AG04449 (cell line): ENCODE measurements at places on chromosomes 5 and 9.

GRCh38 chr5:153276151-153276550 lies 214.3 kb upstream of the GRIA1 start:
- DNase-seq: no peak

GRCh38 chr9:132182314-132183091 lies 20.6 kb downstream of the NTNG2 start:
- no peak for DNase-seq

GRCh38 chr5:174145821-174146220 lies 100.3 kb downstream of the NSG2 start:
- DNase-seq: no peak

DNA sequence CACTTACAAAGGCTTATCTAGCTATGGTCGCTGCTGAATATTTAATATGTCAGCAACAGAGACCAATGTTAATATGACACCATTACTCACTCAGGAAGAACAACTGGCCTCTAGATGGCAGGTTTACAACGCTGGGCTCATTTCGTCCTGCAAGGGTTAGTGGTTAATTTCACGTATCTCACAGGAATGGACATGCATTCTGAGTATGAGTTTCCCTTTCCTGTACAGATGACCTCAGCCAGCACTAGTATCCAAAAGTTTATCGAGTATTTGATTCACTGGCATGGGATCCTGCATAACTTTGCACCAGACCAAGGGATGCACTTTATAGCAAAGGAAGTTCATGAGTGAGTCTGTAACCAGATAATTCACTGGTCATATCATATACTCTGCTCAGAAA lies 8.7 kb upstream of the TRPC7 start:
- no peak for DNase-seq

DNA sequence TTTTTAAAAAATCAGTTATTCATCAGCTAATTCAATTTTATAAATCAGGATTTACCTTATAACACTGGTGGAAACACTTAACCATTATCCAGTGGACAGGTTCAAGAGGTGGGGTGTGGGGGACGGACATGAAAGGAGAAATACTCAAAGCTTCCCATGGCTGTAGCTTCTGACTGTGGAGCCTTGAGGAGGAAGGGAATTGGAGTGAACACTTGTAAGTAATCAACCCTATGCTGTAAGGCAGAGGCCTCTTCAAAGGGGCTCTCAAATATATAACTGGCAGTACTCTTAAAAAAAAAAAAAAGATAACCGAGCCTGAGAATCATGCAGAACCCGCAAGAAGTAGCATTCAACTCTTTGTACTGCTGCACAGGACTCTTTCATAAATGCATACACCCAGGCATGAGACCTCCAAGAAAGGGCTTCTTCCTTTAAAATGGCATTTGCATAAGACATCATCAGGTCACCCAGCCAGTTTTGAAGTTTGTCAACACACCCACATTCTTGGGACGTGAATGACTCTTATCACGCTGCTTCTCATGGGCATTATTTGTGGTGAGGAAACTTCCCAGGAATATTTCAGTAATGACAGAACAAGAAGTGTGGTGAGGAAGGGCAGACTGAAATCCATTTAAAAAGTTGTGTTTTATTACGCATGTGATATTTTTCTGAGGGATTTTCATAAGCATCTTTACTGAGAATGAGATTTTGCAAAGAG lies 8.1 kb downstream of the OSMR start:
- DNase-seq: peak; percentile 82

DNA sequence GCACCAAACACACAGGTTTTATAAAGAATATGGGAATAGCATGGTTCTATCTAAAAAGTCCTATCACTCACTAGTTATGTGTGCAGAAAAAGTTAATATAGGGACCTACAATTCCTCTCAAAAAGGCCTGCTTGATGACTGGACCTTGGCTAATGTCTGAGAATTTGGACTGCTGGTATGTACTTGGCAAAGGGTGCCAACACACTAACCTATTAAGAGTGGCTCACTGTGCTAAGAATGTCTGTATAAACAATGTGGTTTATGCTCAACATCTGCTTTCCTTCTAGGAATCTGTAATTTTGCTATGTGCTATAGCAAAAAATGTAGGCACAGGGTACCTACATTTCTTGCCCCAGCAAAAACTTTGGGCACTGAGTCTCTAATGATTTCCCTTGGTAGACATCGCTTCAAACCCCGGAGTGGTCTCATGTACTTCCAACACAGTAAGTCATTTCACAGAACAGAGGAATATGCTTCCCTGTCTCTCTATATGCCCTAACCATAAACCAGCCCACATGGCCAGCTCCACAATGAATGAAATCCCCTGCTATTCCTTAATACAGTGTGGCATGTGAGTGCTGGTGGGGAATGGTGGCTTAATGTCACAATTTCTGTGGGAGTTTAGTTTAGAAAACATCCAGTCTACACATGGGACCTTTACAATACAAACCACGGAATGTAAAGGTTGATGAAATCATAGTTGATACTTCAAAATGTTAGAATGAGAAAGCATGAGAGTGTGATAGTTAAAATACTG lies 101.7 kb downstream of the UBAP2 start:
- DNase-seq: peak; percentile 95

- no peak for DNase-seq
These were observed 141.7 kb downstream of the GADD45G start for GRCh38 chr9:89746385-89747116.

GRCh38 chr5:66222455-66222854 lies 78.4 kb downstream of the SREK1 start:
- DNase-seq: no peak

DNA sequence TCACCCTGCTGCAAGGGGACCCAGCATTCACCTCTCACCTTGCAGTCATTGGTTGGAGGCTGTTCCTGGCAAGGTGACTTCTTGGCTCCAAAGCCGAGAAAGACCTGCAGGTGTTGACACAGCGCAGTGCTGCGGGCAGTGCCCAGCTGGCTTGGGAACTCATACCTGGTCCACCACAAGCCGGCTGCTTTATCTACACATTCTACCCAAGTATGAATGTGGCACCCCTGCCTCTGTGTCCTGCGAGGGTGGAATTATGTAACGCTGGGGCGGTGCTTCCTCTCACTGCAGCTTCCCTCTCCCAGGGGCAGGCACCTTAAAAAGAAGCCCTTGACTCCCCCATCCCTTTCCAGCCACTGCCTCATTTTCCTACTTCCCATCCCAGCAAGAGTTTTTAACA lies 2.5 kb upstream of the ZMYND19 start:
- no peak for DNase-seq

- no peak for DNase-seq
These were observed 88.5 kb downstream of the FAM174A start for GRCh38 chr5:100623719-100624118.

- DNase-seq: no peak
These were observed 98.1 kb upstream of the ERBIN start for GRCh38 chr5:65828022-65828896.

GRCh38 chr5:94240134-94240533 lies 378.3 kb downstream of the KIAA0825 start:
- DNase-seq: no peak

GRCh38 chr5:124998520-124998919 lies 252.1 kb upstream of the ZNF608 start:
- DNase-seq: no peak

- DNase-seq: no peak
These were observed 146.4 kb downstream of the GCNT1 start for GRCh38 chr9:76605321-76605900.

DNA sequence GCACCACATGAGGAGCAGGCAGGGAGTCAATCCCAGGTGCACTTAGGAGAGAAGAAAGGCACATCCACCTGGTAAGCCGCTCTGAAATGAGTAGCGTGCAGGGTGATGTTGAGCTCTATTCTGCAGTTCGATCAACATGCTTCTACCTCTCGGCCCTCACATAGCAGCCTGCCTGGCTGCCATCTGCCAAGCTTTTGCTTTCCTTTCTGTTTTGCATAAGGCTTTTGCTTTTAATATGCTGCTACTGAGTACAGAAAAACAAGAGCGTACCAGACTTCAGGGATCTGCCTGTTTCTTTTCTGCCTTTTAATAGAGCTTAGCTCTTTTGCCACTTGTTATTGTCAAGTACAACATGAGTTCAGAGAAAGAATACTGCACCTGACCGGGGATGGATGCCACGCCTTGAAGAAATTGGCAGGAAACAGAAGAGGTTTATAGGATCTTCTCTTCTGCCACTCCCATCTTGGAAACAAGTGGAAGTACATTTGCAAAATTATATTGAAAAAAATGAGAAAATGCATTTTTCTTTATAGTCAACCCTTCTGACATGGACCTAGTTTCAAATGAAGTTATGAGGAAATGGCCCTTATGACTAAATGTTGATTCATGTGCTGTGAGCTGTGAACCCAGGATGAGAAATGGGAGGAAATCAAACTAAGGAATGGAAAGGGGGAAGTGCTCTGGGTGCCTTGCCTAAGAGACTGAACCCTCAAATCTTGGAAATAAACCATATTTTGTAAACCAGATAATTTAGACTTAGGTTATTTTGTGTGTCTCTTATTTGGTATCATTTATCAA lies 4.0 kb upstream of the FCHO2 start:
- no peak for DNase-seq

DNA sequence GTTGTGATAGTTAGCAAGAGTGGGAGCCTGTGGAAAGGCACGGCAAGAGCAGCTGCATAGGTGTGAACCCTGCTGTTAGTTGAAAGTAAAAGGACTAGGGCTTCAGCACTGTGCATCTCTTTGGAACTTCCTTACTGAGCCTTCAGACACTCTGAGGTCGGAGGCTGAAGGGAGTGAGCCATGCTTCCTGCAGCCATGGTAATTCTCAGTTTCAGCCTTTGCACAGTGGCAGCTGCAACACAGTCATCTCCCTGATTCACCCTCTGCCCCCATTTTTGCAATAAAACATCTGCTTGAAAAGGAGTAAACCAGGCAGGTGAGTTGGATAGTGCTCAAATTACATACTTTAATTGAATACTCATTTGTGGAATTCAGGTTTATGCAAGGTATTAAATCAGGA lies 6.5 kb upstream of the TLE4 start:
- no peak for DNase-seq
